Thoracic aorta (tissue), 2 donors: ENCODE measurements at places on chromosomes 11 and 22.

DNA sequence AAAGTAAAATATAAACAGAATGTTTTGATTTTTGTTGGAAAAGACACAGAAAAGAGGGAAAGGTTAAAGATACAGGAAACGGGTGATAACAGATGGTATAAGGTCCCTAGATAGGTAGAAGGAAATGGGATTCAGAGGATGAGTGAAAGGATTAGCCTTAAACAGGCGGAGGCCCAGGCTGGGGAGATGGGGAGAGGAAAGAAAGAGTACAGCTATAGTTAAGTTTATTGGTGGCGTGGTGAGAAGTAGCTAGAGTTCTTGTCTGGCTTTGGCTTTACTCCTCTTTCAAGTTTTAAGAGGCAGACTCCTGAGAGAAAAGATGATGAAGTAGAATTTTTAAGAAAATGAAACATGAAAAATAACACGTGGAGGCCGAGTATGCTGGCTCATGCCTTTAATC, 13.7 kb downstream of the ZBTB44 start:
- no peak for DNase-seq

DNA sequence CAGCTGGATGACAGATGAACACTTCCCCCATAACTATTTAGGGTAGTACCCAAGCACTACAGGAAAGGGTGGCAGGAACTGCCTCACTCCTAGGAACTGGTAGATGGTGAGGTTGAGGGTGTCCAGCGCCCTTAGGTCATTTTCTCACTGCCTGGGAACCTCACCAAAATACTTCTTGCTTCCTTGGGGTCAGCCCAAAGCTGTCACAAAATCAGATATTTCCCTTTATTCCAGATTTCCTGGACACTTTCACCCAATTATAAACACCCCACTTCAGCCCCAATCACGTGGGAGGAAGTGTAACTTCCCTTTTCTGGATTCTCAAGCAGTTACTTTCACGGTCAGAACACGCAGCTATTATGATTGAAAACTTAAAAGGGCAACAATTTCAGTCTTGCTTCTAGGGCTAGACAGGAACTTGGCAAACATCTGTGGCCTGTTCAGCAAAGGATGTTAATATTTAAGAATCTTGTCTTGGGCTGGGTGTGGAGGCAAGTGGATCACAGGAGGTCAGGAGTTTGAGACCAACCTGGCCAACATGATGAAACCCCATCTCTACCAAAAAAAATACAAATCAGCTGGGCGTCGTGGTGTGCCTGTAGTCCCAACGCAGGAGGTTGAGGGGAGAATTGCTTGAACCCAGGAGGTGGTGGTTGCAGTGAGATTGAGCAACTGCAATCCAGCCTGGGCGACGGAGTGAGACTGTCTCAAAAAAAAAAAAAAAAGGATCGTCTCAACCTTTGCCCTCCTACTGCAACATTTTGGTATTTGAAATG, 4.0 kb downstream of the FTH1 start:
- no peak for DNase-seq

DNA sequence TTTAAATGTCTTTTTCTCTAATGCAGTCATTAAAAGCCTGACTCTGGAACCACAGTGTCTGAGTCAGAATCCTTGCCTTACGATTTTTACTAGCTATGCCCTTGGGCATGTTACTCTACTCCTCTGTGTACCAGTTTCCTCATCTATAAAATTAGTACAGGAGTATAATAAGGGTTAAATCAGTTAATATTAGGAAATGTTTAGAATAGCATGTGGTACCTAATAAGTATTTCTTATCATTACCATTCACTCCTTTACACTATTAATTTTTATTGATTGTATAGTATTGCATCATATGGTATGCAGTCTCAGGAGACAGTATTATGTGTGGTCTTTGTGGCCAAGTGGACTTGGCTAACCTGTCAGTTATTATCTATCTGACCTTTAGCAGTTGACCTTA, 68.2 kb downstream of the METTL15 start:
- no peak for DNase-seq

- DNase-seq = no peak
These were observed 7.3 kb downstream of the CACNA1I start for GRCh38 chr22:39577900-39578299.

DNA sequence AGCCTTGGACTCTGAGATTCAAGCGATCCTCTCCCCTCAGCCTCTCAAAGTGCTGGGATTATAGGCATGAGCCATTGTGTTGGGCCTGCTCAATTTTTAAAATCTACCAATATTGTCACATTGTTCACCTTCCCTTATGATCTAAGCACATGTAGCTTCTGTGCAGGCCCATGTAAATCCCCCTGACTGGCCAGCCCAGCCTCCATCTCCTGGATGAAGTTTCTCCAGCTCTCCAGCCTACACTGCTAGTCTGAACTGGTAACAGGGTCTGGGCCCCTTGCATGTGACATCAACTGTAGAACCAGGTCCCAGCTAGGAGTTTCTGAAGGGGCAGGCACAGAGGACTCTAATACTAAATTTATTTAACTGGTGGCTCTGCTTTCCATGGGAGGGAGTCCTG, 32.8 kb upstream of the YPEL1 start:
- no peak for DNase-seq

DNA sequence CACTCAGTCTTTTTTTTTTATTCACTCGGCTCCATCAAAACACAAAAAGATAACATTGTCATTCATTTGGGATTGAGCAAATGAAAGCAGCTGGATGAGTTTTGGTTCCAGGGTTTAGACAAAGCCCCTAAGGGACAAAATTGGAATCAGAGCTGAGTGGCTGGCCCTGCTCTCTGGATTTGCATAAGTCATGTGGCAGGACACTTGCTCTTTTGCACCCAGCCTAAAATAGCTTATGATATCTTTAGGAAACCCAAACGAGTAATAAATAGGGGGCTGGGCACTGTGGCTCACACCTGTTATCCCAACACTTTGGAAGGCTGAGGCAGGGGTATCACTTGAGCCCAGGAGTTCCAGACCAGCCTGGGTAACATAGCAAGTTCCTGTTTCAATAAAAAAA, 11.0 kb upstream of the TMEM121B start:
- no peak for DNase-seq

DNA sequence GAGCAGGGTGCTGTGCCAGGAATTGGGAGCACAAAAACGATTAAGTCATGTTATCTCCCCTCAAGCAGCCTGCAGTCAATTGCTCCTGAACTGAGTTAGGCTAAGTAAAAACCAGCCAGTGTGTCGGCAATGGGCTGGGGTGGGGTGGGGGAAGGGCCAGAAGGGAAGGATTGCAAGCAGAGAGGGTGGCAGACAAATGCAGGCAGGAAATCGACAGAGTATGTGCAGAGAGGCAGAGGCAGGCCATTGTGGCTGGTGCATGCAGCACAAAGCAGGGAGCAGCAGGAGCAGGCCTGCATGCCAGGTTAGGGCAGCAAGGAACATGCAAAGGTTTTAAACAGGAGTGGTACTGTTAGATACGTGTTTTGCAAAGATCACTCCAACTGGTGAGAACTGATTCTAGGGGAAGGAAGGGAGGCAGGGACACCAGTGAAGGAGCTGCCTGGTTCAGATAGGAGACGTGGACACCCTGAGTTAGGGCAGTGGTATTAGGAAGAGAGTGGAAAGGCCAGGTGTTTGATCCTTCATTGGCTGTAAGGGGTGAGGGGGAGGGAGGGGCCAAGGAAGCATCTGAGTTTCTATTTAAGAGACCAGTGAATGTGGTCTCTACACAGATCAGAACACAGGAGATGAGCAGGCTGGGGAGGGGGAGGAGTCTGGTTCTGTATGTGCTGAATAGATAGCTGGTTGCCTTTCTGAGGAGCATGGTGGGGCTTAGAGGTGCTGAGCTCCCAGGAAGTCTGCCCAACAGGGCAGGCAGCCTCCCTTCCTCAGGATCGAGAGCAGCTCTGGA, 70.8 kb upstream of the PHOX2A start:
- DNase-seq = no peak

DNA sequence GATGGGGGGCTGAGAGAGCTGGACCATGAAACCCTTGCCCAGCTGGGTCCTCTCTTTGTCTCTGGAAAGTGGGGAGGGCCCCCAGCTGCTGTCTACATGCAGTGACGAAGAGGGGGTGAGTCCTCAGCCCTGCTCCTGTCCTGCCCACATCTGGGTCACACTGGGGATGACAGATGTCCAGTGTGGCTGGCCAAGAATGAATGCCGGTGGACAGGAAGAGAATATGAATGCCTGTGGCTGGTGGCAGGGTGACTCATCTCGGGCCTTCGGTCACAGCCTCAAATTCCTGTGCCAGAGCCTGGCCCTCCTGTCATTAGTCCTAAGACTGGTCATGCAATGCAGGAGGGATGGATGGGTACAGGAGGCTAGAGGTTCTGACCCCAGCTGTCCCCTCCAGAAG, 2.2 kb upstream of the PNPLA3 start:
- no peak for DNase-seq

DNA sequence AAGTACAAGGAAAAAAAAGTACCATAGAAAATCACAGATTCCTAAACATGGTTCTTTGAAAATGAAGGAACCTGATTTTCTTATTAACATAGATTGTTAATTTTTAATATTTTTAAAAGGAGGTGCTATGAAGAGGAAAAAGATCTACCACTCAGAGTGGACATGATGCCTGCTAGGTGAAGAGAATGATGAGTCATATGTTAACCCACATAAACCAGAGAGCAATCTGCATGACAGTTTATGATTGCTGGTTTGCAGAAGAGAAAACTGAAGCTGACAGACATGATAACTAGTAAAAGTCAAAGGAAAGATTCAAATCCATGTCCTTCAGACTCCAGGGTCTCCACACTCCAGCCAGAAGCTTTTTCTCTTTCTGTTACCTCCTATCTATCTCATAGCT, 1231.7 kb downstream of the LRRC4C start:
- no peak for DNase-seq

- DNase-seq = no peak
These were observed 38.7 kb downstream of the SYT13 start for GRCh38 chr11:45247433-45247832.

DNA sequence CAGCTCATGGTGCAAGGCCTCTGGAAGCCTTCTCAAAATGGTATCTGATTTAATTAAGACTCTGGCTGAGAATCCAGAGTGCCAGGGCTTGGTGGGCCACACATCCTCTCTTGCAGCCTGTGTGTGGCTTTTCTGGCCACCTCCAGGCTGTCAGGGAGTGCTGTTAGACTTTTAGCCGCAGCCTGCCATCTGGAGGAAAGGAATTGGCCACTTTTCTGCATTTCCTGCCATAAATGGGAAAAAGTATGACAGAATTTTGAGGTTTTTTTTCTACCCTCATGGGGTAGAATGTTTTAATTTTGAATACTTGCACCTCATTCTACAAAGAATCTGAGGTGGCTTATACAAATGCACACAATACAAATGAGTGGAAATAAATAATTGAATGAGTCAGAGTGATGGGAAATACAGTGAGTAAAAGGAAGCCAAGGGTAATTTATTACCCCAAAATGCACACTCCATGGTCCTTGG, 218.4 kb downstream of the ADAMTS15 start:
- no peak for DNase-seq
